ENCODE measurements at places on chromosomes 6 and 20.

DNA sequence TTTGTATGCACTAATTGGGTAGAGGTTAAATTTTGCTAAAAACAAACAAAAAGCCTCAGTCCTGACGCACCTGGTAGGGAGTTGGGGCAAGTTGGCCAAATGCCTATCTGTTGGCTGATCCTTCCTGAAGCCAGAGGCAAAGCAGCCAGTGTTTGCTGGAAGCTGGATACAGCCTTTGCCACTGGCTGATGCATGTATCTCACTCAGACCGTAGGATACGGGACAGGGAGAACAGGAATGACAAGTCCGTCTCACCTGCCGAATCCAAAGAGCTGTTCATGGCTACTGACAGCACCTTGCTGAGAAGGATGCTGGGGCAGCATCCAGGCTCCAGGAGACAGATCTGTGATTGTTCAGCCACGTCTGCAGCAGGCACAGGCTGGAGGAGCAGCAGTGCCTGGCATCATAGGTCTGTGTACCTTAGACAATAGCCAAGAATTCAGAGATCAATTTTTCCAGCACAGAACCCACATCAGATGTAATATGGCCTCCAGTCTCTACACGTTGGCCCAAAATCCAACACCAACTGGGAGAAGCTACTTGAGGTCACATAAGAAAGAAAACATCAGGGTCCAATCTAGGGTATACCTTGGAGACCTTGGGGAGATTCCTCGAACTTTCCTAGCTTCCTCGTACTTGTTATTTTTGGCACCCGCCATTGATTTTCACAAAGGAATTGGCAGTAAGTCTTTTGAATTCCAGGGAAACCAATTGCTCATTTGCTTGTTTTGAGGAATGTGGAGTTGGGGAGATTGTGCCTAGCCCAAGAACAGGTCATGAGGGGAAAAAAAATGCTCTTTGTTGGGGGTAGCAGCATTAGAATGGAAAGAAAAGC, 108.5 kb upstream of the ARMC2 start:
- no peak for DNase-seq

DNA sequence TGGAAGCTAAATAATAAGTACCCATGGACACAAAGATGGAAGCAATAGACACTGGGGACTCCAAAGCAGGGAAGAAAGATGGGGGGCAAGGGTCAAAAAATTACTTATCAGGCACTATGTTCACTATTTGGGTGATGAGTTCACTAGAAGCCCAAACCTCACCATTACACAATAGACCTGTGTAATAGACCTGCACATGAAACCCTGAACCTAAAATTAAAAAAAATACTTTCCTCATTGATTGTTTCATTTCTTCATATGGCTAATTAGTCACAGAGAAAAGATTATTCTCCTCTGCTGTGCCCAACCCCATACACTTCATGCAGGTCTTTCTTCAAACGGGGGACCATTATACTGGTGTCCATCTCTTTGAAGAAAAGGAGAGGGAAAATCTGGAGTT, 213.0 kb upstream of the DTNBP1 start:
- no peak for DNase-seq

- no peak for DNase-seq
These were observed 59.8 kb upstream of the ARMC2 start for GRCh38 chr6:108788416-108788815.

GRCh38 chr6:169048865-169049205, 204.8 kb downstream of the THBS2 start:
- DNase-seq = no peak

DNA sequence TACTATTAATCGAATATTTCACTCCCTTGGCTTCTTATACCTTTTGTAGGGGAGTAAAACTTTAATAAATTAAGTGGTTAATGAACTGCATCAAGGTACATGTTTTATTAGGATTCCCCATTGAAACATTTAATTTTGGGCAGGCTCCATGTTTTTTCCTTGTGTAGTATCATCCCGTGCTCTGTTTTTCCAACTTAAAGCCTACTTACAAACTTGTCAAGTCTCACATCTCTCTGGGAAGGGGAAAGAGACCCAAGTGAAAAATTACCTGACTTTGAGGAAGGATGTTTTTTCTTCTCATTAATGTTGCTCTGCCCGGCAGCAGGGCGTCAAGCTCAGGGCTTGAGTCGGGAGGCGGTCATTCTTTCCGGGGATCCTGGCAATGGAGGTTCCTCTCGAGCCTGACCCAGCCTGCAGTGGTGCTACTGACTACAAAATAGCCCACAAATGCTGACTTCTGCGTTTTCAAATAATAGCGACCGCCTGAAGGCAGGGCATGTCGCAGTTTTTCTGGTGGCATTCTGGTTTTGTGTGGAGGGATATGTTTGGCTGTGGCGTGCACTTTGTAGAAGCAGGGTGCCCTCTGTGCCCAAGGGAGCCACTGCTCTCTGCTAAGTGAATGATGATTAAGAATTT, 2.4 kb downstream of the DSP start:
- DNase-seq = no peak

GRCh38 chr6:21596949-21597682, 3.6 kb downstream of the SOX4 start:
- no peak for DNase-seq

DNA sequence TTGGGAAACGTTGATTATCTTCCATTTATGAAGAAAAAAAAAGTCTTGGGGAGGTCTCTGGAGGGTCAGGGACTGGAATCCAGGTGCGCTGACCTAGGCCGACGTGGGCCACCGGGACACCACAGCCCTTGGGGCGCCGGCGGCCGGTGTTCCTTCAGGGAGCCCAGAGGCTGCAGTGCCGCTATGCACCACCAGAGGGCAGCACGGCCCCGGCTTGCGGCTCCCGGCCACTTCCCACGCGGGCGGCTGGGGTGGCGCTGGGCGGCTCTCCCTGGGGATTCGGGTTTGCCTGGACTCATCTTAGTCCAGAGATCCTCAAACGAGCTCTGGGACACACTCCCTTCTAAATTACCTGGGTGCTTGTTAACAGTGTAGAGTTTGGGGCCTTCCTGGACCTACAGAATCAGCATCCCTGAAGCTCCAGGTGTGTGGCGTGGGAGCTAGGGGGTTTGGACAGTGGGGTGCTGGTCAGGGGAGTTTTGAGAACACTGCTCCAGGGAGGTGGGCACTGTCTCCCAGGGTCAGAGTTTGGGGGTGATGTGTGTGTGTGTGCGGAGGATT, 23.0 kb upstream of the GTSF1L start:
- peak; percentile 57 for DNase-seq
